NCI-H187 (cell line): ENCODE measurements at places on chromosomes 5 and 9.

GRCh38 chr9:71824257-71824656, 55.9 kb upstream of the CEMIP2 start:
- DNase-seq, result no peak

DNA sequence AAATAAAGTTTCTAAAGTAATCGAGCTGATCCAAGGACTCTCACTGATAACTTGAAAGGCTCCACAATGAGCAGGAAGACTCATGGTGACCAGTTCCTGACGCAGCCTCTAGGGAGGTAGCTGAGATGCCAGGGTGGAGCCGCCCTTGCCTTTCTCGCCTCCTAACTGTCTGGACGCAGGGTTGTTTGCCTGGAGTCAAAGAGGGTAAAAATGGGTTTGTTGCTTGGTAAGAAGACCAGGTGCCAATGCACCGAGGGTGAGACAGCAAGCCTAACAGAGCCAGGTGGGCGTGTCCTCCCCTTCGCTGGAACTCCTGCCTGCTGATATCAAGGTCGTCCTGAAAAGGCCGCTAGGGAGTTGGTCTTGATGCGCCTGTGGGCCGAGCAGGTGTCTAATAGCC, 48.6 kb upstream of the FCN1 start:
- DNase-seq, result no peak

DNA sequence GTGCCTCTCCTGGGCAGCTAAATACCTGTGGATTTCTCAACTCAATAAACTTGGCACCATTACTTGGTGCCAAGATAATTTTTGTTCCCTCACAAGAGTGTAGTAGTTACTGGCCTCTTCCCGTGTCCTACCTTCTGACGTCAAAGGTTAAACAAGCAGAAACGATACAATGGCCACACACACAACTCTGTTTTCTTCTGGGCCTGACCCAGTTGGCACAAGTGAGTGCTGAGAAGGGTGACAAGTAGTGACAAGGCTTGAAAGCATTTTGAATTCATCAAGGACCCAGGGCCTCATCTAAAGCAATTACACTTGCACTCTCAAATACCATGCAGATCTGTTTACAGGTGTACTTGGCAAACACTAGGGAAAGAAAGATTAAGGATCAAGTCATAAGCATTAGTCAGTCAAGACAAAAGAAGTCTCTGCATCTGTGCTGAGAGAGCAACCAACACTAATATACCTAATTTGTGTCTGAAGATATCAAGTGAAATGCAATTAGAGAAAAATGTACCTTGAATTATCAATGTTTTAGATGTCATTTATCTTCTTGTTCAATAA, 30.8 kb downstream of the RASEF start:
- no peak for DNase-seq

GRCh38 chr9:70600506-70600905, 186.0 kb upstream of the KLF9 start:
- DNase-seq, result no peak

DNA sequence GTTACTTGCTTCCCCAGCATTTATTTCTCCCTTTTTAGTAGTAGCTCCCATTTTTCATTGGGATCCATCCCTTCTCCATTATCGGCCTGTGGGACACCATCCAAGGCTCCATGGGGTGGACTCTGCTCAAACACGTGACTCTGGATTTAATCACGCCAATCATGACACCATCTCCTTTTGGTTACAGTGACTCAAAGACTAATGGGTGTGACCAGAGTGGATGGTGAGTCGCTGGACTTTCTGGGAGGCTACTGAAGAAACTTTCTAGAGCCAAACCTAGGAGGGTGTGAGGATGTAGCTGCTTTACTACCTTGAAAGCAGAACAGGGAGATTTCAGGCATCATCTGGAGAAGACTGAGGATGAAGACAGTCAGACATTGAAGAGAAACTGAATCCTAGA, 93.1 kb downstream of the PJA2 start:
- DNase-seq, result no peak

DNA sequence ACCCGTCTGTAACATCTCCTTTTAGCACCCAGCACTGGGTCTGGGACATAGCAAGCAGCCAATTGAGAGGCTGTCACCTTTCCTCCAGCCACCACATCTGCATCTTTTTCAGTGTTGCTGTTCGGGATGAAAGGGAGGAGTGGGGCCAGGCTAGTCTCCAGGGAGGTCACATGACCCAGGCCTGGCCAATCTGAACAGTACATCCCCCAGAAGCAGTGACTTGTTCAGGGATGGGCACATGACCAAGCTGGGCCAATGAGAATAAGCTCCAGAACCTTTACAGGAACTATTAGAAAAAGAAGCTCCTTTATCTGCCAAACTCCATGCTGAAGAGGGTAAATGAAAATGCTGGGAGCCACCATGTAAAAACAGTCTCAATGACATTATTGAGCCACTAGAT, 359.0 kb downstream of the SLIT3 start:
- DNase-seq, result no peak

DNA sequence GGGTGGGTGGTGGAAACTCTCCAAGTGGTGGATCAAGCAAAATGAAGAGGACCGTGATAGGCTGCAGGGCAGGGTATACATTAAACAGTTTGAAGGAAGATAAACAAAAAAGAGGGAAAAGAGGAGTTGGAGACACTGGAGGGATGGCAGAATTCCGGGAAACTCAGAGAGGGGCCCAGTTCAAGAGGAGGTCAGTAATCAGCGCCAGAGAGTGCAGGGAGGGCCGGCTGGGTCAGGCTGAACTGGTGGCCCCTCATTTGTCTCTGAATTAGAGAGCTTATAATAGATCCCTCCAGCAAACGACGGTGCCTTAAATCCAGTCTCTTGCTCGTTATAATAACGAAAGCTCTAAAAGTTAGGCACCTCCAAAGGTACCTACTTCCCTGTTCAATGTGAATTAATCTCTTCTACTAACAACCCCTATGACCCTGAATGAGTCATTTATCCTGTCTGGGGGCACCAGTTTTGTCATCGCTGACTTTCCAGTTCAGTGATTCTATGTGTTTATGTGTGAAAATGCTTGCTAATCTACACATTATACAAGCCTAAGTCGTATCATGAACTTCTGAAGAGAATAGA, 2.4 kb upstream of the ZSWIM6 start:
- no peak for DNase-seq

DNA sequence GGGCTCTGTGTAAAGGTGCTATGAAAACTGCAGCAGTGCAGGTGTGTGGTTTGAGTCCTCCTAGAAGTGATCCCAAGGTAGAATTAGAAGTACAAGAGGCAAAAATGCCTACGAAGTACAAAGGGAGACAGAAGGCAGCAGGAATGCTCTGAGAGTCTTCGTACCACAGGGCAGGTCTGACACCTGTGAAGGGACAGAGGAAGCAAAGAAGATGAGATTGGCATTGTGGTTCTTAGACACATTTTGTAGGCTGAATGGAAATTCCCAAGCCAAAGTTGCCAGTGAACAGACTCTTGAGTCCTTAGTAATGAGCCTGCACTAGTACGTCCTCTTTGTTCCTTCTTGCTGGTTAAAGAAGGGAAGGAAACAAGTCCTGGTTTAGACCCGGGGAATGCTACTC, 1.7 kb upstream of the LRRTM2 start:
- no peak for DNase-seq

GRCh38 chr5:167961731-167962130, 329.7 kb upstream of the WWC1 start:
- no peak for DNase-seq

- DNase-seq, result no peak
Observed at GRCh38 chr5:174223355-174223754, 177.8 kb downstream of the NSG2 start.

GRCh38 chr5:129137637-129138036, 43.1 kb downstream of the ISOC1 start:
- DNase-seq, result no peak

- DNase-seq, result no peak
Observed at GRCh38 chr9:7542693-7543092, 256.9 kb downstream of the DMAC1 start.

DNA sequence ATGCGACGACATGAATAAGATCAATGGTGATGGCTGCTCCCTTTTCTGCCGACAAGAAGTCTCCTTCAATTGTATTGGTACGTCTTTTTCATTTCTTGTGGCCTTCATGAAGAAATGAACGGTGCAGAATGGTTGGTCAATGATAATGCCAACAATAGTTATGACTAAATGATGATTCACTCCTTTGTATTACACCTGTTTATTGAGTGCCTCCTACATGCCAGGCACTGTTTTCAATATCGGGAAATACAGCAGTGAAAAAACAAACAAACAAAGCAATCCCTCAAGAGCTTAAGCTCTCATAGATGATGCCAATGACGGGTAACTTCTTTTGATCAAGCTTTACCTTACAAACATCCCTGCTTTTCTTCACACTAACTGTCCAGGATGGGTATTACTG, 117.7 kb downstream of the PAPPA start:
- DNase-seq, result no peak

DNA sequence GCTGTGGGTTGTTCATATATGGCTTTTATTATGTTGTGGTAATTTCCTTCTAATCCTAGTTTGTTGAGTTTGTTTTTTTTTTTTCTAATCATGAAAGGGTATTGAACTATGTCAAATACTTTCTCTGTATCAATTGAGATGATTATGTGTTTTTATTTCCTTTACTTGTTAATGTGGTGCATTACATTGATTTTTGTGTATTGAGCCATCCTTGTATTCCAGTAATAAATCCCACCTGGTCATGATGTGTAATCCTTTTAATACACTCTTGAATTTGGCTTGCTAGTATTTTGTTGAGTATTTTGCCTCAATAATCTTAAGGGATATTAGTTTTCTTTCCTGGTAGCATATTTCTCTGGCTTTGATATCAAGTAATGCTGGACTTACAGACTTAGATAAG, 13.1 kb upstream of the ERCC6L2 start:
- DNase-seq, result no peak

- no peak for DNase-seq
Observed at GRCh38 chr9:124665391-124666058, 105.6 kb downstream of the NR6A1 start.

- no peak for DNase-seq
Observed at GRCh38 chr9:128020692-128021091, 39.9 kb upstream of the EEIG1 start.

DNA sequence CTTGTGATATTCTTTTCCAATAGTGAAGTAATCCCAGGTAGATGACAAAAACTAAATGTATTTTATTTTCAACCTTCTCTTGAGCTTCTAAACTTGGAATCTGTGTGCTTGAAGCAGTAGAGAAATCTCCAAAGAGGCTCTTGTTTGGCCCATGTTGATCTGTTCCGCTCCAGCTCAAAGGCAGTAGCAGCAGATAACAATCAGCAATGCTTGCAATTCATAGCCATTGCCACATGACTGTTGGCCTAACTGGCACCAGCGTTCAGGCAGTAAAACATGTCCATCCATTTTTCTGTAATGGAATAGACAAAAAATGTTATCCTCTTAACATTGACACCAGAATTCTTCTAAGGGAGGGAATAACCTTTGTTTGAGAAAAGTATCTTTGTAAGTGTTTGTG, 270.7 kb upstream of the MSX2 start:
- no peak for DNase-seq

DNA sequence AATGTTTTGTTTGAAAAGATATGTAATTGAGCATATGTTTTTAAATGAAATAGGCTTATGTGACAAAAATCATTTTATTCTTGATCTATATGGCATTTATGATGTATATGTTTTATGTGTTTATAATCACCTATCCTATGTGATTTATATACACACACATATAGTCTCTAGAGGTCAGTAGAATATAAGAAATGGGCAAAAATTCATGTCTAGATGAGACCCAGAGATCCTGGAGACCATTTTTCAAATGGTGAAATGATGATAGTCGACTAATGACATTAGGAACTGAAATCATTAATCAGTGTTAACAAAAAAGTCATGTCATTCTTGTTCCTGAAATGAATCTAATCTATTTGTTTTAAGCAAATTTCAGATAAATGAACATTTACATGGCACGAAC, 709.2 kb upstream of the WWC1 start:
- DNase-seq, result no peak

DNA sequence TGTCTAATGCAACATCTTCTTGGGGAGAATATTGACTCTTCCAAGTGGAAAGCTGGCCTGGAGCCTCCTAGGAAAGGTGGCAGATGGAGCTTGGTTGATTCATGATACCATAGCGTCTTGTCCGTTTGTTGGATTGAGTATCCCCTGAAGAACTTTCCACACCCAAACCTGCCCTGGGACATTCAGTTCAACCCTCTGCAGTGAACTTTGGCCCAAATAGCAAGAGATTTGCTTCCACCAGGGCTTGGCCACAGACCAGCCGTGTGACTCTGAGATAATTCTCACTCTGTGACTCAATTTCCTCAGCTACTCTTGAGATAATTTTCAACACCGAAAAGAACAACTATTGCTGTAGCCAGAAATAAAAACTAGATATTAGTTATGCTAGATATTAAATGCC, 108.0 kb upstream of the RAD23B start:
- no peak for DNase-seq

- no peak for DNase-seq
Observed at GRCh38 chr5:119287547-119288111, 68.2 kb upstream of the TNFAIP8 start.

GRCh38 chr9:21160178-21160577, 6.3 kb downstream of the IFNA21 start:
- DNase-seq, result no peak

DNA sequence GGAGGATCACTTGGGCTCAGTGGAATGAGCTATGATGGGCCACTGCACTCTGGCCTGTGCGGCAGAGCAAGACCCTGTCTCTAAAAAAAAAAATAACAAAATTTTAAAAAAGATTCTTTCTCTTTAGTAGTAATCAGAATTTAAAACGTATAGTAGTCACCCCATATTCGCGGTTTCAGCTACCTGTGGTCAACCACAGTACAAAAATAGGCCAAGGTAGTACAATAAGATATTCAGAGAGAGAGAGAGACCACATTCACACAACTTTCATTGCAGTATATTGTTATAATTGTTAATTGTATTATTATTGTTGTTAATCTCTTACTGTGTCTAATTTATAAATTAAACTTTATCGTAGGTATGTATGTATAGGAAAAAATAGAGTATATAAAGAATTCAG, 18.7 kb downstream of the INIP start:
- no peak for DNase-seq

DNA sequence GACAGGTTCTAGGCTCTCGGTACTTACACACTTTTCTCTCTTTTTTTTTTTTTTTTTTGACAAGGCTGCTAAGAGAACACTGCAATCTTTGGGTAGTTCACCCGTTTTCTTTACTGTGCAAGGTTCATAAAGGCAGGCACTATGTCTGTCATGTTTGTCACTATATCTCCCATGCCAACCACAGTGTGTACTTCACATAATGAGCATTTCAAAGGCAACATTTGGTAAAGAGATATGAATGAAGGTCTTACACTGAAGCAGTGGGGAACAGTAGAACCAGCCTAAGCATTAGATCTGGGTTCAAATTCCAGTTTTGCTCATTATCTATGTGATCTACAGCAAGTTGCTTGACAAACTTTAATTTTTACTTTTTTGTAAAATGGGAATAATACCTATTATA, 1.5 kb upstream of the HMGCR start:
- no peak for DNase-seq
